HL-60 (cell line): ENCODE measurements at places on chromosomes 16 and 17.

DNA sequence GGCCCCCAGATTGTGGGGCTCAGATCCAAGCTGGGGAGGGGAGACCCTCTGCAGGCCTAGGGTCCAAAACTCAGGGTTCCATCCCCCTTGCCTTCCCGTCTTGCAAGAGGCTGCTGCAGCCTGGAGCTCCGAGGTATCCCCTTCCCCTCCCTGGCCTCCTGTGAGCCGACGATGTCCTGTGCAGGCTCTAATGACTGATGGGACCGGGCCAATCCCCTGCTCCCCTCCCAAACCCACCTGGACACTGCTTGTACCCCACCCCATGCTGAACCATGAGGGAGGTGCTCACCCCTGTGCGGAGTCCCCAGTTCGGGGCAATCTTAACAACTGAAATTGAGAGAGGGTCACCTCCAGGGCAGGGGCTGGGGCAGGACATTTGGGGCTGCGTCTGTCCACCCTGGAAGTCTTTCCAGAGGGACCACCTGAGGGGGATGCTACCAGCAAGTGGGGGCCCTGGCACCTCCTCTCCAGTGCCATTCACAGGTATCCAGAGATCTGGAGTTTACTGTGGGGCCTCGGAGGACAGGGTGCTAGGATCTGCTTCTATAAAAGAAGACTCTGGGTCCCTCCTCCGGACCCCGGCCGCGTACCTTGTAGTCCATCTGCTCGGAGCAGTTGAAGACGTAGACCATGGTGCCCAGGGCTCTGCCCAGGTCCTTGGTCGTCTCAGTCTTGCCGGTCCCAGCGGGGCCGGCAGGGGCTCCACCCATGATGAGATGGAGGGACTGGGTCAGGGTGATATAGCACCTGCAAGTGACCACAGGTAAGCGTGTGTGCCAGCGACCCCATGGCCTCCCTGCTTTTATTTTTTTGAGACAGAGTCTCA lies 77.3 kb downstream of the DNAH17 start:
- DNase-seq: no peak

DNA sequence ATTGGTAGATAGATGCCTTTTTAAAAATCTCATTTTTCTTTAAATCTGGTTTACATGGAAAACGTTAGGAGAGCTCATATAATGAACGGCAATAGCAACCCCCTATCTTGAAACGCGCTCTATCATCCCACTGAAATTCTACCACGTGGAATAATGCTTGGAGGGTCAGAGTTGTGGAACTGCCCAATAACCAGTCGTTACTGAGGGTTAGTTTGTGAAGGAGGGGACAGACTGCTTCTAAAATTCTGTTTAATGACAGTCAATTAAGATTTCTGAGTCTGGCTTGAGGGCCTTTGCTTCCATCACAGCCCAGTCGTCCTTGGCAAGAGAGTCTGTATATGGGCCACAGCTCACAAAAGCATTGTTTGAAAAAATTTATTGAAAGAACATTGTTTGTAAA lies 482 bp downstream of the IRF8 start:
- no peak for DNase-seq

DNA sequence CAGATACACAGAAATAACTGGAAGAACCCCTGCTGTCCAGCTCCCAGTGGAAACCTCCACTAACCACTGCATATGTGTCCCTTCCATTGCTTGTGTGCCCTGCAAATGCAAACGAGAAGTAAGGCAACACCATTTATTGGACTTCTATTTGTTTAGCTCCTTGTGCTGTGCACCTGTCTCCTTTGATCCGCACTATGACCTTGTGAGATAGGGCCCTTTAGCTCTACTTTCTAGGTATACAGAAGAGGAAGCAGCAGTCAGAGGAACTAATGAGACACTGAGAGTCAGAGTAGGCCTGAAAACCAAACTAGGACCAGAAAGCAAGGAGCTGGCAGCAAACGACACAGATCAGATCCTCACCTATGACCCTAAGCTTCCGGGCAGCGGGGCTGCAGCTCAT lies 22.4 kb downstream of the SOX9 start:
- no peak for DNase-seq

DNA sequence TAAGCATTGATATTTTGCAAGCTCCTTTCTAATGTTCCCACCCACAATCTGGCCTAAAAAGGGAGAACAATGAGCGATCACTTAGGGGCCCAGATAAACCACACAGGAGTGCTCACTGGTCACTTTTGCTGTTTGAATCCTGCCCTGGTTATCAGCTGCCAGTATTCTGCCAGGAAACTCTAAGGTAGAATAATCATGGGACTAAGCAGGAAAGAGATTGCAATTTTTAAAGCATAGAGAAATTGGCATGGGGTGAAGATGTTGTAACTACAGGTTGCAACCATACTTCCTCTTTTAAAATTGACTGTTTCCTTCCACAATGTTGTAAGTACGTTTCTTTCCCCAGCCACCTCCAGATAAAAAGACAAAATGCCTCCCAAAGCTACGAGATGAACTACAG lies 251.2 kb upstream of the CDH11 start:
- DNase-seq: peak; percentile 71

DNA sequence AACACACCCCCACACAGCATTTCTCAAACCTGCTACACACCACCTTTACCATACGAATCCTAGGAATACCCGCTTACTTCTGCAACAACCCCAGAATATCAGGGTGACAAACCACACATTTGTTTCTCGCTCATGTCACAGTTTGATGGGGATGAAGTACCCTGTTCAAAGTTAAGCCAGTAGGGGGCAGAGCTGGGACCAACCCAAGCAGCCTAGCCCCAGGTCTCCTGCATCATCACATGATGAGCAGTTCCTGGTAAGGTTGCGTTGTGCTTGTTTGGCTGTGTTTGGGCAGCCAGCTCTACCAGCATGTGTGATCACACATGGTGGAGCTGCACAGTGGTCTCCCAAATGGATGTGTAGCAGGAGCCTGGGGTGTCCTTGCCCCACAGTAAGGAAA lies 103.6 kb upstream of the C16orf82 start:
- no peak for DNase-seq

GRCh38 chr16:53433509-53433908 lies 762 bp upstream of the RBL2 start:
- DNase-seq: no peak

GRCh38 chr17:76166168-76166567 lies 25.1 kb upstream of the FOXJ1 start:
- no peak for DNase-seq

- no peak for DNase-seq
Measured at GRCh38 chr17:8176197-8176940, at the start of gene TMEM107. TMEM107 (minus strand) TSS chr17:8176380; CDS start chr17:8176286, 94 bp downstream.
